ENCODE measurements at places on chromosomes 7 and 10.

GRCh38 chr7:4274286-4274685, 407.8 kb upstream of the FOXK1 start:
- DNase-seq: no peak

GRCh38 chr10:38007991-38008390, 2.5 kb upstream of the ZNF33A start:
- no peak for DNase-seq

DNA sequence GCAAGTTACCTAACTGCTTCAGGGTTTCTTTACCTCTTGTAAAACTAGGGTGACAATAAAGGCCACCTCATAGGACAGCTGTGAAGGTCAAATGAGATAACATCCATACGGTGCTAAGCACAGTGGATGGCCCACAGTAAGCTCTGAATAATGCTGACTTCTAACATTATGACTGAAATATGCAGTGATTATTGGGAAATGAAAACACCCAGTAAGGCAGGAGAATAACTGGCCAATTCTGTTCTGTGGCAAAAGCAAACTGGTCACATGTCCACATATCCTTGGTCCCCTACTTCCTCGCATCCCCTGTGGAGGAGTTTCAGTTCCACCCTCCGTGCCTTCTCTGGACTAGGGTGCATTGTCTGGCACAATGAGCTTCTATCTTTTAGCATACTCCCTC, 1.4 kb downstream of the CUBN start:
- no peak for DNase-seq

DNA sequence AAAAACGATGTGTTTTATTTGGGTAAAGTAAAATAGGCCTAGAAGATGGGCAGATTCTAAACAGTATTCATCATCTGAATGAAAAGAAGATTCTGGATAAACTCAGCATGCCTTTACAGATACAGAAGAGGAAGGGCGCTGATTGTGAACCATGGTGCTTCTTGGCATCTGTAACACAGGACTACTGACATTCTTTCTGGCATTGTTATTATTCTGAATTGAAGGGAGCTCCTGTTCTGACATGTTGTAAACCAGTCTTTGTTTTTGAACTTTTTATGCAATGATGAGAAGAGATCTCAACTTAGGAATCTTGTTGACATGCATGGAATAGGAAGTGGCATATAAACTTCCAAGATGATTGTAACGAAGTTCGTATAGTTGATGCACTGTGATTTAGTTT, 13.5 kb downstream of the RPA3 start:
- DNase-seq: no peak

GRCh38 chr7:121411597-121411979, 15.5 kb upstream of the FAM3C start:
- no peak for DNase-seq
